ENCODE measurements at places on chromosomes 3 and 15.

DNA sequence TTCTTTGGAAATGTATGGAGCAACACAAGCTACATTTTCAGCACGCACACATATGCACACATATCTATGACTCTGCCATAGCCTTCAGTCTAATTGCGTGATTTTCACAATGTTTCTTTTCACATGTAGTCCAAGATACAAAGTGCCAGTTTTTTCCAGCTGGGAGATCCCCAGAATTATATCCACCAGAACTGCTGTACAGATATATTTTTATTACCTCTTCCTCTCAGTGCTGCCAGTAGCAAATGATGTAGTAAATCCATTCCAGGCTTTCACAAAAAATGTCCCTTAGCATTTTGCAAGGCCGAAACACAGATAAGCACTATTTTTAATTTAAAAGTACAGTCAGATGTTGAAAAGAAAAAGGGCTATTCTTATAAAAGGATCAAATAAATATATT lies 719.8 kb upstream of the SEMA6D start:
- no peak for DNase-seq

GRCh38 chr15:75171408-75171807 lies 30.3 kb upstream of the C15orf39 start:
- DNase-seq, result no peak

DNA sequence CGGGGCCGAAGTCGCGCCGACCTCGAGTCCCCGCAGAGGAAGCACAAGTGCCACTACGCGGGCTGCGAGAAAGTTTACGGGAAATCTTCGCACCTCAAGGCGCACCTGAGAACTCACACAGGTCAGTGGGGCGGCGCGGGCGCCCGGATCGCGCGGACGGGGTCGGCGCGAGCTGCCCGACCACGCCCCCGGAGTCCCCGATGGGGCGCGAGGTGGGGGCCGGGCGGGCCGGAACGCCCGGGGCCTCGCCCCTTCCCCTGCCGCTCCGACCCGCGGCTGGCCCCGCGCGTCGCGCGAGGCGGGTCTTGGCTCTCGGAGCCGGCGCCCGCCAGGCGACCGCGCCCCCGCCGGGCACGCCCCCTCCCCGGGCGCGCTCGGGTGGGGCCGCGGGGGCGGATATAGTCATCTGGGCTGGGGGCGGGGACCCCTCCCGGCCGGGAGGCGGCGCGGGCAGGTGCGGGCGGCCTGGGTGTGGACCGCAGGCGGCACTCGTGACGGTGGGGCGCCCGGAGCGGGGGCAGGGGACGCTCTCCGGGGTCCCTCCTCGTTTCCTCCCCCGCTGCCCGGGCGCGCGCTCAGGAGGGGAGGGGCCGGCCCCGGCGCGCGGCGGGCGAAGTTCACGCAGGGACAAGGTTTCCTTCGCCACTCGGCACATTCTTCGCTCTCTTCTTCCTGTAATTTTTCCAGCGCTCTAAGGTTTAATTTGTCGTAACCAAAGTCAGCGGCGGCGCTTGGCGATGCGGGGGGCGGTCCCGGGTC lies 1.2 kb downstream of the KLF13 start:
- peak; percentile 79 for DNase-seq

- DNase-seq, result no peak
Measured at GRCh38 chr3:40975711-40976121, 223.6 kb upstream of the CTNNB1 start.

DNA sequence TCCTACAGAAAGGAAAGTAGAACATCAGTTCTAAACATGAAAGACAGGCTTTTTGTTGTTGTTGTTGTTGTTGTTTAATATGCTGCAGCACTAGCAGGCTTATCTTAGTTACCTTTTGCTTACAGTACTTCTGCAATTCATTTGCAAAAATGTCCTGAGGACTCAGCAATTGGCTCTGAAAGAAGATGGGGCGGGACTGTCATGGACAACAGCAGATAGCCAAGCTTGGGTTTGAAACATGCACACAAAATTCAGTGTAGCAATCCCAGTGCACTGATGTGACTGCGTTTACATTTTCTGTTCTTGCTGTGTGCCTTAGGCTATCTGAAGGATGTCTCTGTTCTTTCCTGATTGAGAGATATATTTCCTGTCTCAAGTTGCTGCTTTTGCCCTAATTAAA lies 9.2 kb downstream of the UNC13C start:
- no peak for DNase-seq

DNA sequence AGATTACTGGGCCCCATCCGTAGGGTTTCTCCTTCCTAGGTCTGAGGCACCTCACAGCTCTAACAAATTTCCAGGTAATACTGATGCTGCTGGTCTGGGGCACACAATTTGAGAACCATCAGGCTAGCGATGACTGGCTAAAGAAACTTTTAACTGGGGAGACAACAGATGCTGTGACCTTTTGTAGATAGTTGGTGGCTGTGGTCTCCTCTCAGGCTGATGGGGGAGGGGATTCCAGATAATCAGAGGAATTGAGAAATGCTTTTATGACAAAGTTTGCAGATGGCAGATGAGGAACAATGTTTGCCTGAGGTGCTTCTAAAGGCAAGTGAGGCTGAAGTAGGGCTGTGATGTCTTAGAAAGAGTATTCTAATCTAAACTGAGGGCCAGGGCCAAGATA lies 13.8 kb upstream of the CCR9 start:
- DNase-seq, result no peak

DNA sequence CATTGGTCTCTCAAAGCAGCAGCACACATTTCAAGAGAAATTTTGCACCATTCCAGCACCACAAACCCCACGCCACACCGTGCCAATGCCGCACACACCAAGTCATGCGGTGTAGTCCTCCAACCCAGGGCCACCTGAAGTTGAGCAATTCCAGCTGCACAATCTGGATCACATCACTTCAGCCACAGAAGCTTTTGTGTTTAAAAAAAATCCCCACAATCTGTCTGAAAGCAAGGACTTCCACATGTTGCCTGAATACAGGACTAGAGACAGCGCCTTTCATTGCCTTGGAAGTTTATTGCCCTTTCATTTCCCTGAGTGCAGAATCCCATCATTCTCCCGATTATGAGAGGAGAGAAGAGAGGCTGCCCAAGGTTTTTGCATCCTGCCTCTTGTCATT lies 175.6 kb upstream of the BCL6 start:
- no peak for DNase-seq

DNA sequence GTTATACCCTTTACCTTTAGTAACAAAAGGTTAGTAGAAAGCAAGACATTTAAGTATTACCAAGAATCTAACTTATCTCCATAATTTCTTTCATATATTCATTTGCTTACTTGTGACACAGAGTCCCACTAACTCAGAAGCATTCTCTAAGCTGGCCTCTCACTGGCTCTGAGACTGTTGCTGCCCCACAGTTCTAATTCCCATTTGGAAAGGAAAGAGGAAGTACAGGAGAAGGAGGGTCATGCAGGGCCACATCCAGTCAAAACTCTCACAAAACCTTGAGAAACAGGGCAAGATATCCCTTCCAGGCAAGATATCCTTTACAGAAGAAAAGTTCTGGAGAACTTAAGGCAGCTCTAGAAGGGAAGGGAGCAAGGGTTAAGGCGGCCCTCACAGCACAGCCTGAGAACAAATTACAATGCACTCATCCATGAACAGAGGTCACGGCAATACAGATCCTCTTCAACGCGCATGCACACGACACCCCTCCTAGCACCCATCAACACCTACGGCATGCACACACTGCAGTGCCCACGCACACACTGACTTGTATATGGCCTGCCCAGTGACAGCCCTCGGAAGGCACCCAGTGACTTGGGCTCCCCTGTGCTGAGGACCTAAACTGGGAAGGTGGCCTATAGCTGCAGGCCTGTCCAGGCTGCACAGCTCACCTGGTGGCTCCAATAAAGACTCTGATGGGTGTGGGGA lies 13.0 kb upstream of the MYO5C start:
- DNase-seq, result no peak

- DNase-seq, result no peak
Measured at GRCh38 chr3:161393803-161394202, 22.5 kb upstream of the SPTSSB start.

GRCh38 chr3:169334991-169335390 lies 328.5 kb downstream of the MECOM start:
- DNase-seq, result no peak

DNA sequence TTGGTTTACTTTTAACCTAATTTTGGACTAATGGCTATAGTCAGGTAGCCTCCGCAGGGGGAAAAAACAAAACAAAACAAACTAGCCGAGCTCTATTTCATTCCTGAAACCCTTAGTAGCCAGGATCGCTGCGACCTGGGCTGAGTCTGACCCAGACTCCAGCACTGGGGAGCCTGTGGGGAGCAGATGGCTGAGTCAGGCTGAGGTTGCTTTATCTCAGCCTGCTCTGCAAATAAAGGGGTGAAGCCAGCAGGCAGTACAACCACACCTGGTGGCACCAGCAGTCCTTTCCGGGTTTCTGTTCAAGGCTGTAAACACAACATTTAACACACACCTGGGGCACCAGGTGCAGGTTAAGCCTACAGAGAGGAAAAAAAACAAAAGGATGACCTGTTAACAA lies 27.3 kb downstream of the ABHD2 start:
- DNase-seq, result no peak

- DNase-seq, result no peak
Measured at GRCh38 chr15:51803965-51804364, 25.5 kb upstream of the TMOD3 start.

DNA sequence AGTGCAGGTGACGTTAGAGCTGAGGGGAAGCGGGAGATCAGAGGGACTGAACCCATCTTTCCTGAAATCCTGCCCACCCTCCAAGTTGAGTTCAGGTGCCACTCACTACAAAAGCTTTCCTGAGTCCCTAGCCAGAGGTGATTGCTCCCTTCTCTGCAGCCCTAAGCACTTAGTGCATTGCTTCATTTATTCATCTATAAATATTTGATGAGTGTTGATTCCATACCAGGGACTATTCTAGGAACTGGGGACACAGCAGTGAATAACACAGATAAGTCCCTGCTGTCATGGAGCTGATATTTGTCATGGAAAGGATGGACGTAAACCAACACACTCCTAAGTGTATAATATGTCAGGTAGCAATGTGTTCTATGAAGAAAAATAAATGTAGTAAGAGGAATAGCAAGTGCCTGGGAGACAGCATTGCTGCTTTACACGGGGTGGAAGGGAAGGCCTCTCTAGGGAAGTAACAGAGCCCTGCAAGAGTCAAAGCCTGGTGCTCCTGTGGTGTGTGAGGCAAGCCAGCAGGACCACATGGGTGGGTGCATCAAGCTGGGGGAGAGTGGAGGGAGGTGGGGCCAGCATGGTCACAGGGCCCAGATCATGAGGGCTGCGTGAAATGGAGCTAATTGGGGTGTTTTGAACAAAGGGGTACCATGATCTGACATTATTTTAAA lies 18.6 kb downstream of the ALPK3 start:
- DNase-seq, result no peak

DNA sequence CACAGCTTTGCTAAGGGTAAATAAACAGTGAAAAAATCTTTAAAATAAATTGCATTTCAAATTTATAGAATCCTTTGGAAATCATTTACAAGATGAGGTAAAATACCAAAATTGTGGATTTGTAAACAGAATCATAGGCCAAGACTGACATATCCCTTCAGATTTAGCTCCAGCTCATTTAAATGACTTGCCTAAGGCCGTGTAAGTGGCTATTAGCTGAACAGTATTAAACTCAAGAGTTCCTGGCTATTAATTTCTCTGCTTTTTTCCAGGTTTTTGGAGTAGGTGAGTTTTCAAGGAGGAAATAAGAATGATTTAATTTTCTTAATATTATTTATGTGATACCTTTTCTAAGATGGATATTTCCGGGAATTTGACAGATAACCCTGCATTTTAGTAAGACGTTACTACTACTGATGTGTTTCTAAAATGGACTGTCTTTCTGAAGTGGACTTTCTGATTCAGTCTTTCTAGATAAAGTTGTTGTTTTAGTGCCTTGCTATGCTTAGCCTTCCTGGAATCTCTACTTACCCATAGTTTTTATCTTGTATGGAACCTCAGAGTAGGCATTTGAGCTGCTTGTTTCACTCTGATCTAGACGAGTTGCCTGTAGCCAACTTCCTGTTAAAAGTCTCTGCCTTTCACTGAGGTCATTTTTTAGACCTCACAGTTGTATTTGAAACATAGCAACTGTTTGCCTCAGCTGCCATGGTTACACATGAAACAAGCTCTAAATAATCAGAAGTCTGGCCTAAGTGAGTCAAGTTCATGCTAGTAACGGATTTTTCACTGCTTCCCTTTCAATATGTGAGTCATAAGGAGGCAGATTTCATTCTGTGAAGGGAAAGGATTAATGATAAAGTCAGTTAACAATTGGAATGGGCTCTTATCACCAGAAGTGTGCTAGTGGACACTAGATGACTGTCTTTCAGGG lies 127.0 kb downstream of the KLHL25 start:
- peak; percentile 65 for DNase-seq

DNA sequence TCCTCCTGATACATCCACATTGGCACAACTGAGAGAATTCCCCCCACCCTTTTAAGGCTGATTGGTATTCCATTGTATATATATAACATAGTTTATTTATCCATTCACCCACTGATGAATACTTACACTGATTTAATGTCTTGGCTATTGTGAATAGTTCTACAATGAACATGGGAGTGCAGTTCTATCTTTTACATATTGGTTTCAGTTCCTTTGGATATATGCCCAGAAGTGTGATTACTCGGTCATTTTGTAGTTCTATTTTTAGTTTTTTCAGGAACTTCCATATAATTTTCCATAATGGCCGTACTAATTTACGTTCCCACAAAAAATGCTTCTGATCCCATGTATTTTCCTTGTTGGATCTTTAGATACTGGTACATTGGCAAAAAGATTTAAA lies 135.3 kb downstream of the FMN1 start:
- DNase-seq, result no peak

DNA sequence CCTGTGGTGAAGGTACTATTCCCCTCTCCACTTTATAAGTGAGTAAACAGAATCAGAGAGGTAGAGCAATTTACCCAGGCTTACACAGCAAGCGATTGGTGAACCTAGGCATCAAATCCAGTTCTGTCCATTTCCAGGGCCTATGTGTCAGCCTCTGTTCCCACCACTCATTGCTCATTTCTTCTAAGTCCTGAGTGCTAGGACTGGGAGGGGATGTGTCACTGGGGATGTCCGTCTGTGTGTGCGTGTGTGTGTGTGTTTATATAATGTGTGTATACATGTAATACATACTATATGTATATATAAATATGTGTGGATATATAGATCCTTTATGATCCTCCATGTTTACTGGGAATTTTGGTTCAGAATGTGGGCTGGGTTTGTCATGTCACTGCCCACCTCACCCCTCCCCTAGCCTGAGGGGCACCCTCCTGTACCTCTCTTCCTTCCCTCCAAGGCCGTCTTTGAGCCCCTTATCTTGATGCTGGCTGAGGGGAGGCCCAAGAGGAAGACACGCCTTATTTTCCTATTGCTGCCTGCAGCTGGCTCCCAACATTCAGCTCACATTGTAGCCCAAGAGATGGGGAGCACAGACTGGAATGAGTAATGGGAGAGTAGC lies 2.1 kb downstream of the TMEM43 start:
- DNase-seq, result no peak

- no peak for DNase-seq
Measured at GRCh38 chr3:17730318-17730967, 12.0 kb downstream of the TBC1D5 start.

Data from T-helper 22 cell (primary cell).